Heart right ventricle (tissue), 16 donors: ENCODE measurements at places on chromosomes 16 and 17. TPM values are rescaled to one million over a fixed set of nuclear protein-coding genes. Genes with fewer than 3 reads are reported as not detected.

Gene HP
- total RNA-seq, result 9.3 TPM

Gene P2RX5
- total RNA-seq, result 6.0 TPM

Gene AIPL1
- not detected for total RNA-seq

Gene CFAP97D1
- total RNA-seq, result 0.07 TPM

Gene ERI2
- total RNA-seq, result 12.0 TPM

Gene TVP23C
- total RNA-seq, result 4.0 TPM

Gene TMEM219
- 105 TPM for total RNA-seq

Gene DHX58
- 8.4 TPM for total RNA-seq

Gene ITGB4
- 6.6 TPM for total RNA-seq

Gene AANAT
- not detected for total RNA-seq

Gene KRTAP1-1
- total RNA-seq, result not detected

Gene GDPD3
- 1.6 TPM for total RNA-seq

Gene EFNB3
- total RNA-seq, result 0.30 TPM

Gene ZNF423
- total RNA-seq, result 4.7 TPM

Gene RASL10B
- 10.2 TPM for total RNA-seq

Gene TMEM88
- total RNA-seq, result 35.6 TPM

Gene SUZ12
- total RNA-seq, result 11.6 TPM

Gene TMED6
- not detected for total RNA-seq

Gene PDE6G
- not detected for total RNA-seq

Gene DNASE1L2
- 0.35 TPM for total RNA-seq

Gene SLC43A2
- total RNA-seq, result 7.5 TPM

Gene KRTAP9-8
- total RNA-seq, result not detected

Gene C16orf86
- 5.6 TPM for total RNA-seq

Gene CACNG5
- not detected for total RNA-seq

Gene NPIPB4
- 43.8 TPM for total RNA-seq

Gene CRHR1
- 0.63 TPM for total RNA-seq

Gene SCARF1
- 12.9 TPM for total RNA-seq
